NCI-H1048 (cell line): ENCODE measurements at places on chromosomes 1 and 21.

DNA sequence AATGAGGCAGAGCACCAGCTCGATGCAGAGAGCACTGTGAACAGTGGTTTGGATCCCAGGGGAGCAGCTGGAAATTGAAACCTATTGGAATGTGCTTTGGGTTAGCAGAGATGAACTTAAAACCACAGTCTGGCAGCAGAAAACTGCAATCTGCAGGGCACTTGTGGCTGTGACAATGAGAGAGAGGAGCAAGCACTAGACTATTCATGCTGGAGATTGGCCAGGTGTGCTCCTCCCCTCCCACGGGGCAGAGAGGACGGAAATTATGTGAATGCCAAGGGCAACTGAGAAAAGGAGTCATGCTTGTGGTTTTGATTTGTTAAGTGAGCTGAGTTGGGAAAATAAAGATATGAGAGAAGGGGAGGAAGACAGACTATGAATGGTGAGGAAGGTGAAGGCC lies 38.1 kb downstream of the HSD3B2 start:
- DNase-seq: no peak

- no peak for DNase-seq
These were observed 34.2 kb upstream of the TMEM125 start for GRCh38 chr1:43235451-43236121.

- DNase-seq: no peak
These were observed 1.2 kb downstream of the PIGP start for GRCh38 chr21:37071561-37072273.

DNA sequence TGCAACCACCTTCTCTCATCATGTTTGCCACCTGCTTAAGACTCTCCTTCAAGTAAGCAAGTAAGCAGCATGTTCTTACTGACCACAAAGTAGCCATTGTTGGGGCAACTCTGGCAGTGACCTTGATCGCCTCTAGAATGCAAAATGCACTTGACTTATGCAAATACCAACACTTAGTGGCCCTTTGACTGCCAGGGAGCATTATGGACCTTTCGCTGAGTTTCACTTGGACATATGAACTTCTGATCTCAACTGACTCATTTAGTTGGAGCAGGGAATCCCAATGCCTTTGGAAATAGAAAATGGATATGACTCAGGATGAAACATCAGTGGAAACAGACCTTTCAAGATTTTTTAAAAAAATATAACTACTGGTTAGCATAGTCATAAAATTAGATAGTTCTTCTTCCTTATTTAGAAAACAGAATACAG lies 6.1 kb upstream of the PLA2G5 start:
- no peak for DNase-seq

- DNase-seq: no peak
These were observed 1.0 kb downstream of the C1orf198 start for GRCh38 chr1:230867101-230867902.

- no peak for DNase-seq
These were observed 25.7 kb downstream of the JMJD4 start for GRCh38 chr1:227709451-227709850.

- no peak for DNase-seq
These were observed 684.4 kb downstream of the PLA2G4A start for GRCh38 chr1:187513190-187513589.

DNA sequence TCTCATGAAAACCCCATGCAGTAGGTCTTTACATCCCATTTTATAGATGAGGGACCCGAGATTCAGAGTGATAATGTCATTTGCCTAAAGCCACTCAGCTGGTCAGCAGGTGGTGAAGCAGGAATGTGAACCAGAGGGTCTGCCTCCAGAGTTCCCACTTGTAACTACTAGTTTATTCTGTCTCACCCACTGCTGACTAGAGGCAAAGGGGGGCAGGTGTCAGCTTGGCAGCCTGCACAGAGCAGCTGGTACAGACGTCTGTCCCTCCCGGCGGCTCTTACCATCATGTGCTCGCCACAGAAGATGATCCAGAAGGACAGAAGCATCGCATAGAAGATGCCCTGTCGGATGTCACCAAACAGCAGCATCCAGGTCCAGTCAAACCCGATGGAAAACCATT lies 82.4 kb downstream of the WLS start:
- no peak for DNase-seq

DNA sequence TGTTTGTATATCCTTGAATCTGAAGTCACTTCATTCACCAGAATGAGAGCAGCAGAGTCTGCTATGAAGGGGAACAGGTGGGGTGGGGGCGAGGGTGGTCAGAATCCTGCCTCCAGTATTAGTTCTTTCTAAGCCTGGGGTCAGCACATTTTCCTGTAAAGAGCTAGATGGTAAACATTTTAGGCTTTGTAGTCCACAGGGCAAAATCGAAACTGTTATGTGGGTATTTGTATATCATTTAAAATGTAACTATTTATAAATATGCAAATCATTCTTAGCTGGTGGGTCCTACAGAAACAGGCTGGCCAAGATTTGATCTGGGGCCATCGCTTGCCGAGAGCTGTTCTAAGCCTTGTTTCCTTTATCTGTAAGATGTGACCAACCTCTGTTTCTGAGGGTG lies 96.0 kb downstream of the IGSF21 start:
- DNase-seq: no peak

GRCh38 chr1:228038387-228039005 lies 31.7 kb downstream of the WNT3A start:
- no peak for DNase-seq

GRCh38 chr1:232501854-232502253 lies 128.1 kb downstream of the SIPA1L2 start:
- DNase-seq: no peak

- DNase-seq: no peak
These were observed 17.6 kb downstream of the CLCA2 start for GRCh38 chr1:86441581-86441980.

- DNase-seq: no peak
These were observed 8.1 kb downstream of the PSRC1 start for GRCh38 chr1:109274533-109275476.

DNA sequence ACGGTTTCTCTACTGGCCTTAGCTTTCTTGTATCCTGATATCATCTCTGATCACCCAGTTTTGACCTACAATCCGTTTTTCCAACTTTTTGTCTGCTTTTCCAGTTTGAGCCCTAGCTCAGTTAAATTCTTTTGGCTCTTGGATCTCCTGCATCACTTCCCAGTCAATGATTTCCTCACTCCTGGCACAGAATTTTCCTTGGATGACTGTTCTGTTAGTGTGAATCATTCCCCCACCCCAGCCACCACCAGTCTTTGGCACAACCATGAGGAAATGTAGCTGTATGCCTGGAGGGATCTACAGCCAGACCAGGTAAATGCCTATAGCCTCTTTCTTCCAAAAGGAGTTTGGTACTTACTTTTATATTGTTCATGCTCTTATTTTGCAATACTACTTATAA lies 187.2 kb upstream of the PTGFR start:
- DNase-seq: no peak

DNA sequence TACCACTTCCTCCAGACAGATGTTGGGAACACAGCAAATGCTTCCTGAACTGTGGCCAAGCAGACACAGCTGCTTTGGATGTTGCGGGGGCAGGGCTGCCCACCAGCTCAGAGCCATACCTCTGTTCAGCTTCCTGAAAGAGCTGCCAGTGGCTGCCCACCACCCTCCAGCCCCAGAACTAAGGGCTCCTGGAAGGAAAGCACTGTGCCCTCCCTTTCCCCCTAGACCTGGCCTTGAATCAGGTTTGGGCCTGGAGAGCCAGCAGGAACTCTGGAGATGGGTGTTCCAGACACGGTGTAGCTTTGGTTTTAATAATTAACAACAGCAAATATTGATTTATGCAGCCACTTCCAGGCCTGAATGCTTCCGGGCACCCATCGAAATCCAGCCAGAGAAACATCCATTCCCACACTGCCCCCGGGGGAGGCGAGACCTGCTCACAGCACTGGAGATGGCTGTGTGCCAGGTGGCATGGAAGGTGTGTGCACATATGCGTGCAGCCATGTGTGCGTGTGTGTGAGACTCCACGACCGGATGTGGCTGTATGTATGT lies 45.7 kb downstream of the RAP1GAP start:
- DNase-seq: no peak

DNA sequence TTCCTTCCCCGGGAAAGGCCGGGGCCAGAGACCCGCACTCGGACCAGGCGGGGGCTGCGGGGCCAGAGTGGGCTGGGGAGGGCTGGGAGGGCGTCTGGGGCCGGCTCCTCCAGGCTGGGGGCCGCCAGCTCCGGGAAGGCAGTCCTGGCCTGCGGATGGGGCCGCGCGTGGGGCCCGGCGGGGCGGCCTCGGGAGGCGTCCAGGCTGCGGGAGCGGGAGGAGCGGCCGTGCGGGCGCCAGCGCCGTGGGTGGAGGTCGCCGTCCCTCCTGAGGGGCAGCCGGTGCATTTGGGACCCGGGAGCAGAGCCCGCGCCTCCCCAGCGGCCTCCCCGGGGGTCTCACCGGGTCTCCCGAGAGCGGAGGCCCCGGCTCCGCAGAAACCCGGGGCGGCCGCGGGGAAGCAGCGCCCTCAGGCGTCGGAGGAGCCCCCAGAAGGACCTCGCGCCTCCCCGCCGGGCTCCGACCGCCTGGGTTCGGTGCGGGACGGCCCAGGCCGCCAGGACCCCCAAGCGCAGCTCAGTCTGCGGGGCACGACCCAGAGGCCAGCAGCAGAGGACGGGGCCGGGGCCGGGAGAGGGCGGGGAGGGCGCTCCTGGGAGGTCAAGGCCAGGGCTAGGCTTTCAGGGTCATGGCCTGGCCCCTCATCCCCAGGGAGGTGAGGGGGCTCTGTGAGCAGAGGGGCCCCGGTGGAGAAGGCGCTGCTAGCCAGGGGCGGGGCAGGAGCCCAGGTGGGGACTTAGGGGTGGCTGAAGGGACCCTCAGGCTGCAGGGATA lies 7.2 kb upstream of the SLX9 start:
- DNase-seq: no peak

- DNase-seq: no peak
These were observed 722 bp upstream of the SLC19A2 start for GRCh38 chr1:169486281-169487051.

DNA sequence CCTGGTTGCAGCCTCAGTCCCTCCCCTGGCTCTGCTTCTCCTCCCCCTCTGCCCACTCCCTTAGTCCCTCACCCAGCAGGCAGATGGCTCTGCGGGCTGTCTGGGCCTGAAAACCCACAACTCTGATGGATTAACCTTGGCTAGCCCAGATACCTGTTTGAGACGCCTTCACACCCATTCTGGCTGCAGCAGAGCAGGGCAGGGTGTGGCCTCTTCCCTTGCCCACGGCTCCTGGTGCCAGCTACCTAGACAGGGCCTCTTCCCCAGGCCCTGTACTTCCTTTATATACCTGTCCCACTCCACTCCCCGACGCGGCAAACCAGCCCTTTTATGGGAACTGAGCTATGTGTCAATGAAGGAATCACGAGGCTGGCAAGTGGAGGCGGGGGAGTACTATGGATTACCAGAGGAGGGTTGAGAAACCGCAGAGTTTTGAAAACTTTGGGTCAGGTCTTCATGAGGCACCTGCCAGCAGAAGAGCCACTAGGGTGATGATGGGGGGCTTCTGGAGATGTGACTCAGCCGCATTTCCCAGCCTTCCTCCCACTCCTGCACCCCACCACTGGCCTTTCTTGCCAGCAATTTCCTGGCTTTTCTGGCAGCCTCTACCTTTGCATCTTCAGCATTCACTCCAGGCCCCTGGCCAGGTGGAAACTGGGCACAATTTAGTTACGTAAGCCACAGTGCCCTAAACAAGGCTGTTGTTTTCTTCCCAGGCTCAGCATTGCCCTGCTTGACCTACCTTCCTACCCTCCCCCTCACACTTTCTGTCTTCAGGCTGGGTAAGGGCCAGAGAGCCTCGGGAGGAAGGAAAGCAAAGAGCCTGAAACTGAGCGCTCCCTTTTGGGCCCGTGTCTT lies at the start of gene CHI3L1:
Gene CHI3L1 (minus strand): TSS at position 259 of the 858 bp plus-strand sequence. CDS start 81 bp downstream, at position 178.
- DNase-seq: no peak

DNA sequence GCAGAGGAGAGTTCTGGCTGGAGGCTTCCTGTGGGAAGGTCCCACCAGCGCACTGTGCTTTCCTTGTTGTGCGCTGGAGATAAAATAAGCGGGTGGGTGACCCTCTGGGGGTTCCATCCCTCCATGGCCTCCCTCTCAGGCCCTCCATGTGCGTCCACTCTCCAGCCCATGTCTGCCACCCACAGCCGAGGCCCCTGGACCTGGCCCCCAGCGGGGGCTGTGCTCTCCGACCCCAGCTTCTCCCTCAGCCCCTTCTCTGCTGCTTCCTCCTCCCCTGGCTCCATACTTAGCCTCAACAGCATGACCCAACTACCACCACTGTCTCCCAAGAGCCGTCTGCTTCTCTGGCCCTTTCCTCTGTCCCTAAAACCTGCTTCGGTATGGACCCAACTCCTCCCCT lies 61.4 kb downstream of the GNG4 start:
- DNase-seq: no peak

GRCh38 chr1:88973520-88974137 lies 18.8 kb downstream of the KYAT3 start:
- peak; percentile 16 for DNase-seq

DNA sequence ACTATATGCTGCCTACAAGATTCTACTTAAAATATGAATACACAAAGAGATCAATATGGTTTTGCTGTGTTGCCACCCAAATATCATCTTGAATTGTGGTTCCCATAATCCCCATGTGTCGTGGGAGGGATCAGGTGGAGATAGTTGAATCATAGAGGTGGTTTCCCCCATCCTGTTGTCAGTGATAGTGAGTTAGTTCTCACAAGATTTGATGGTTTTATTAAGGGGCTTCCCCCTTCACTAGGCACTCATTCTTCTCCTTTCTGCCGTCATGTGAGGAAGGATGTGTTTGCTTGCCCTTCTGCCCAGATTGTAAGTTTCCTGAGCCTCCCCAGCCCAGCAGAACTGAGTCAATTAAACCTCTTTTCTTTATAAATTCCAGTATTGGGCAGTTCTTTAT lies 654.4 kb upstream of the NR5A2 start:
- no peak for DNase-seq

GRCh38 chr21:39036581-39036980 lies 146.7 kb downstream of the PSMG1 start:
- DNase-seq: no peak

DNA sequence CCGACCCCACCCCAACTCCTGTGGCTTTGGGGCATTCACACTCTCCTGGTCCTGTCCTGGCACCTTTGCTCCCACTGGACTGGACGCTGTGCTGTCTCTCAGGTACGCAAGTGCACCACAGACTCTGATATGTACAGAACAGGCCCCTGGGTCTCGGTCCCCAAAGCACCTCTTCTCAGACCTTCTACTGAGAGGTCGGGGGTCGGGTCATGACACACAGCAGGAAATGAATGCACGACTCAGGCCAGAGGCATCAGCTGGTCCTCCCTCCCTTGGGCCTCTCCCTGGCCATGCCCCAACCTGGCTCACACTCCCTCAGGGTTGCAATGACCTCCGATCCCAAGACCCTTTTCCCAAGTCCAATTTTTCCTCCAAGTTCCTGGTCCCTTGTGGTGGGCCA lies 1.8 kb upstream of the KRTAP10-12 start:
- DNase-seq: no peak

GRCh38 chr1:201054091-201054543 lies 30.6 kb upstream of the KIF21B start:
- DNase-seq: no peak

GRCh38 chr1:8189931-8190483 lies 127.9 kb upstream of the SLC45A1 start:
- DNase-seq: no peak

GRCh38 chr1:39832294-39832693 lies 43.6 kb upstream of the BMP8B start:
- DNase-seq: no peak
